ENCODE measurements at places on chromosomes 13 and 19. TPM values are rescaled to one million over a fixed set of nuclear protein-coding genes. Genes with fewer than 3 reads are reported as not detected.

The CYSLTR2 gene
- total RNA-seq: not detected

The ZNF433 gene
- total RNA-seq: not detected

The TTYH1 gene
- total RNA-seq: not detected

The EHD2 gene
- 98.0 TPM for total RNA-seq
